ENCODE measurements at places on chromosomes 2 and 18.

- DNase-seq: no peak
Observed at GRCh38 chr2:135839713-135840112, 2.7 kb upstream of the LCT start.

DNA sequence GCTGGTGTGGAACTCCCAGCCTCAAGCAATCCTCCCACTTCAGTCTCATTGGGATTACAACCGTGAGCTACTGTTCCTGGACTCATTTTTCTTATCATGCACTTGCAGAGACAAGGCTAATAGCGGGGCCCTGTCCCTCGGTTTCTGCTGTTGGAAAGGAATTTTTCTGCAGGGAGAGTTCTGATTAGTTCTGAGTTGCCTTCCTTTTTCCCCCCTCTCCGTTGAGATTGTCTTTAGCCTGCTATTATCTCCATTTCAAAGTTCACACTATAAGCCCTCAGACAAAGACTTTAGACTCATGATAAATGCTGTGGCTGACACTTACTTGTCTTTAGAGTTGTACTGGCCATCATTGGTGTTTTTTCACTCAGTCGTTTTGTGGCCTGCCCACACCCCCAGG is 97.2 kb downstream of the NCOA1 start:
- DNase-seq: no peak

GRCh38 chr18:34207344-34207851 is 17.3 kb downstream of the NOL4 start:
- no peak for DNase-seq

DNA sequence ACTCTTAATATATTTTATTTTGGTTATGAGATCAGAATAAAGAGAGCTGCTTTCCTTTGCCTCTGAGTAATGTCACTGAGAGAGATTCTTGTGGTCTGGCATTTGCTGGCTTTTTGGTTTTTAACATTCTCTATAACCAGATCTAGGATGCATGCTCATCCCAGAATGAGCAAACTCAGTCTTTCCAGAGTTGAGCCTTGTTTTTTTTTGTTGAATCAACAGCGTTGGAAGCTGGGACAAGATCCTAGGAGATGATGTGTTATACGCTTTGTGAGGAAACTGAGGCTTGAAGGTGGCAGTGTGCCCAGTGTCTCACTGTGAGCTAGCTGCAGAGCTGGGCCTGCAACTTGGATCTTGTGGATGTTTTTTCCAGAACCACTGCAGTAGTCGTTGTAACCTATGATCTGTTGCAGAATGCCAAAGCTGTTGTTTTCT is 19.5 kb downstream of the MYO1B start:
- no peak for DNase-seq

DNA sequence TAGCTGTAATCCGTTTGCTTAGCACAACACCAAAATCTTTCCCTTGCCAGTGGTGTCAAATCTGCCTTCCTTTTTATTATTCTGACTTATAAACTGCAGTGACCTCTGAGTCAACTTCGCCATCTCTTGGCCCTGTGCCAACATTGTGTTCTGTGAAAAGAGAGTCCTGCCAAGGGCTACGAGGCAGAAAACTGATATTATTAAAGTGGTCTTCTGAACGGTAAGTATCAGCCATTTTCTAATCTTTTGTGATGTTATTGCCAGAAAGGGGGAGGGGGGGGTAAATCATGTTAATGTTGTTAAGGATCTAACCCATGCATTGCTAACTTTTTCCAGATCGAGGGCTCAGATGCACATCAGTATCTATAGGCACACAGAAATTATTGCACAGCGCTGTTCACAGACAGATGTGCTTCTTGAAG is 121.5 kb upstream of the LTBP1 start:
- peak; percentile 85 for DNase-seq

- DNase-seq: no peak
Observed at GRCh38 chr2:164495491-164496223, 125.6 kb downstream of the GRB14 start.

GRCh38 chr2:143802242-143802641 is 673.0 kb downstream of the ARHGAP15 start:
- DNase-seq: no peak

- DNase-seq: no peak
Observed at GRCh38 chr18:48623468-48624235, 84.8 kb downstream of the CTIF start.

- DNase-seq: no peak
Observed at GRCh38 chr2:32182667-32183066, 17.0 kb downstream of the SLC30A6 start.

DNA sequence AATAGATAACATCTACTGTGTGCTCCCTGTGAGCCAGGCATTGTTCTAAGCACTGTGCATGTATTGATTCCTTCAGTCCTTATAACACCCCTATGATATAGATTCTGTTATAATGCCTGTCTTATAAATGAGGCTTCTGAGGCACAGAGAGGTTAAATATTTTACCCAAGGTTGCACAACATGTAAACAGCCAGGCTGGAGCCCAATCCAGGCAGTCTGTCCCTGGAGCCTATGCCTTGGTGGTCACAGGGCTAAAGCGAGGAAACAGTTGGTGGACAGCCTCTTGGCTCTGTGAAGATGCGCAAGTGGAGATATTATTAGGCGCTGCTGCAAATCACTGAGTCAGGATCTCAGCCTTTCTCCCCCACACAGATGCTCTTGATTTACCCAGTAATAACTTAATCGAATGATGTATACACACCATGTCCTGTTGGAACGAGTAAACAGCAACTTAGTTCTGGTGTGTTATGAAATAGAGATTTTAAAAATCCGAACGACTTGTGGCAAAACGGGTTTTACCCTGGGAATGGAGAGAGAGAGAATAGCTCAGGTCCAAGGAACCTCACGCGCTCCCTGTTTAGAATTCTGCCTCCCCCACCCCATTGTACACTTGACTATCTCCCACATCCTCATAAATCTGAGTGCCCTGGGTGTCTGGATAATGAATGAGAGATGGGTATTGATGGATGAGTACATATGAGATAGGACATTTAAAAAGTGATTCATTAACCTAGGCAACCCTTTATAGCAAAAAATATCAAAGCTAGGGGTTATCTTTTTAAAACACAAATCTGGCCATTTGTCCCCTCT is 231.9 kb downstream of the BCL2 start:
- no peak for DNase-seq

DNA sequence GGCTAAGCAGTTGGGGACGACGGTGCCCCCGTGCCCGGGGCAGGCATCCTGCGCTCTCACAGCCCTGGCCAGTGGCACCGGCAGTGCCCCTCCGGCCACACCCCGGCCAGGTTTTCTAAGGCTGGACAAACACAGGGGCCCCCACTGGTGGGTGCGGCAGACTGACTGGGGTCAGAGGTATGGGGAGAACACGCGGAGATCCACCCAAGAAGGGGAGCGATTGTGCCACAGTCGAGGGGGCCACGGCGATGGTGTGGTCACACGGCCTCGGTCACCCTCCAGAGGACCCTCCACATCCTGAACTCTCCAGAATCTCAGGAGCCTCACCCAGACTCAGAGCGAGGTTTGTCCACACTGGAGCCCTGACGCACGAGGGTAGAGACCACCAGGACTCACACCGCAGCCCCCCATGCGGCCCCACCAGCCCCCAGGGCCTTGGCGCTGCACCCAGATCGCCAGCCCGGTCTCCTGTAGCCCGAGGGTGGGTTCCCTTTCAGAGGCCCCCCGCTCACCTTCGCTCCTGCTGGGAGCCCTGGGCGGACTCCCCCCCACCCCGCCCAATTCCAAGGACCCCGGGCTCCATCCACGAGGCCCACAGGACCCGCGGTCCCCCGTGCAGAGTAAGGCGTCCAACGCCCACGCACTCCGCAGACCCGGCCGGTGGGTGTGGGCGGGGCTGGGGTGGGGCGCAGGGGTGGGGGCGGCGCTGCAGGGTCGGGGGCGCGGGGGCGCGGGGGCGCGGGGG is 15.2 kb downstream of the PDCD1 start:
- DNase-seq: no peak

DNA sequence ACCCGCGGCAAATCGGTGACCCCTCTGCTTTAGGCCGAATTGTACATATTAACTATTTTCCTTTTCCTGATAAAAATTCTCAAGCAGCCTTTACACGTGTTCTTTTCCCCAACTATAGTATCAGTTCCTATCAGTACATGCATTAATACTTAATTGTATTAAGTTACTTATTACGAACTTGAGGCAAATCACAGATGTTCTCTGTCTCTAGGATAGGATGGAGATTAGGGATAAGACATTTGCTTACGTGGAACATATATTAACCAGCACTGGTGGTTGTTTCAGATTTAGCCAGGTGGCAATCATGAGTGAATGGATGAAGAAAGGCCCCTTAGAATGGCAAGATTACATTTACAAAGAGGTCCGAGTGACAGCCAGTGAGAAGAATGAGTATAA is 675 bp downstream of the GEMIN6 start:
- DNase-seq: no peak

GRCh38 chr2:143779021-143779420 is 649.8 kb downstream of the ARHGAP15 start:
- no peak for DNase-seq

- DNase-seq: no peak
Observed at GRCh38 chr2:181117206-181117925, 137.0 kb downstream of the UBE2E3 start.

GRCh38 chr18:49691177-49691608 is 122.1 kb downstream of the ACAA2 start:
- DNase-seq: no peak

DNA sequence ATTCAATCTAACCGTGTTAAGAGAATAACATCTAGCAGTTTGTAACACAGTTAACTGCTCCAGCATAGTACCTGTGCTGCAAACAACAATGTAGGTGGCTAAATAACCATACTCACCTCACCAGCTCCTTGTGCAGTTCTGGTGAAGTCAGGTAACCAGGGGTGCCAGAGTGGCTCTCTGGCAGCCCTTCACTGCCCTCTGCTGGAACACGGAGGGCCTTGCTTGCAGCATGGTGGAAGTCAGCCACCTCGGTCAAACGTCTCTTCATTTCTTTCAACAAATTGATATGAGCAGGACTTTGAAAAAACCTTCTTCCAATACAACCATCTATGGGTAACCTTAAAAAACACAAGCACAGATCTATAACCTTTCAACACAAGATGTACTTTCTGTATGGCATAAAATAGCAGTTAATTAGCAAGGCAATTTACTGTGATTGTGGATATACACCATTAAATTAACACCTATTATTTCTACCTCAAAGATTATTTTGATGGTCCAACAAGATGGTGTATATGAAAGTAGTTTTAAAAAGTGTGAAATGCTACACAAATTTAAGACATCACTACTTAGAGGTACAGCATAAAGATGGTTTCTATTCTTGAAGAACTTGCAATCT is 56.6 kb downstream of the EPG5 start:
- no peak for DNase-seq

DNA sequence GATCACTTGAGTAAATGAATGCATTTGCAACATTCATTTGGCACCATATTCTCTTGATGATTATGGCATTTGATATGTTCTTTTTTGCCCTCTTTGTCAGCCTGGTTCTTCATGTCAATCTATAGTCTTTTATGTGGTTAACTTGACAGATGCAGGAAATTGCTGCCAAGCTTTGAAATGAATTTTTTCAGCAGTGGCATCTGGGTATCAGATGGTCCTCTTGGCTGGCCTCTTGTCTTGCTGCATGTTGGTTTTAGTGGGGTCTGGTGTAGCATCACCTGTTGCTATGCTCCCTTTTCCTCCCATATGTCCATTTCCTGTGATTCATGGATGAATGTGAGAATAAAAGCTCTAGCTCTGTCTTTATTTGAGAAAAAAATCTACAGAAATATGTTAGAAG is 119.9 kb downstream of the DPP4 start:
- no peak for DNase-seq

DNA sequence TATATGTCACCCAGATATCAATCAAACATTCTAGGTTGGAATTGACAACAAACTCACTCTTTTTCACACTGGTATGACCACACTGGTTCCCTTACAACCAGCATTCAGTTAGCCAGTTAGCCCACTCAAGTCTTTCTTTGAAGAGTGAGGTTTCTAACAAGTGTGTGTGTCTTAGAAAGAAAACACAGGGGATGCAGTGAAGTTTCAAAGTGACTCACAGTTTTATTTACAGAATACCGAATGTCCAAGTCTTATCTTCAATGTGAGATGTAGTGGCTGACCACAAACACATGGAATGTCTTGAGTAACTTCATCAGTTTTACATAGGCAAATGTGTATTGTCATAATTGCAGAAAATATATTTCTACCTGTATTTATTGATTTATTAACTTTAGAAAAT is 274.7 kb upstream of the HNMT start:
- DNase-seq: no peak

DNA sequence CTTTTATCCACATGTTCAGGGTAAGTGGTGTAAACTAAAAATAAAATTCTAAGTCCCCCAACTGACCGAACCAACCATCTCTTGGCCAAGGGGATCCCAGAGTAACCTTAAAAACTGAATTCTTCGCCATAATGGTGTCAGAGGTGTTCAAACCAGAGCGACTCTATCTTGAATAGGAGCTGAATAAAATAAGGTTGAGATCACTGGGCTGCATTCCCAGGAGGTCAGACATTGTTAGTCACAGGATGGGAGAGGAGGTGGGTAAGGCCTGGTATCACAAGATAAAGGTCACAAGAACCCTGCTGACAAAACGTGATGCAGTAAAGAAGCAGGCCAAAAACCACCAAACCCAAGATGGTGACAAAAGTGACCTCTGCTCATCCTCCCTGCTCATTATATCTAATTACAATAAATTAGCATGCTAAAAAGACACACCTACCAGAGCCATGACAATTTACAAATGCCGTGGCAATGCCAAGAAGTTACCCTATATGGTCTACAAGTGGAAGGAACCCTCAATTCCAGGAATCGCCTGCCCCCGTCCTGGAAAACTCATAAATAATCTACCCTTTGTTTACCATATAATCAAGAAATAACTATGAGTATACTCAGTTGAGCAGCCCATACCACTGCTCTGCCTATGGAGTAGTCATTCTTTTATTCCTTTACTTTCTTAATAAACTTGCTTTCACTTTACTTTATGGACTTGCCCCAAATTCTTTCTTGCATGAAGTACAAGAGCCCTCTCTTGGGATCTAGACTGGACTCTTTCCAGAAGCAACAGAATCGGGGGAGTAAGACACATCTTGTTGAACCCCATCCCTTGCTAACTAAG is 302.4 kb downstream of the STK39 start:
- no peak for DNase-seq

DNA sequence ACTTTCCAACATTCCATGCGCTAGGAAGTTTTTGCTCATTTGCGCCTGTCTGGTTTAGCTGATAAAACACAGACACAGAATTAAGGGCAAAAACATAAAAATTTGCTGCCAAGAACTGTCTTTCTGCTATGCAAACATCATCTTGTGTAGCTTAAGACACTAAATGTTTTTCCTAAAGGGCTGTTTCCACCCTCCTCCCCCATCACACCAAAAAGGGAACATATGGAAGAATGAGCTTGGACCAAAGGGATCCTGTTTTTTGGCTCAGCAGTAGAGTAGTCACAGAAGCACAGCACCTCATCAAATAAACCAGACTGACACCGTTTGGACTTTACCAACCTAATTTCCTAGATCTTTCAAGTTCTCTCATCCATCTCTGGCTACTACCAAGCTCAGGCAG is 210.1 kb downstream of the ZNF521 start:
- DNase-seq: no peak

- no peak for DNase-seq
Observed at GRCh38 chr18:67864677-67865340, 348.3 kb upstream of the DSEL start.

- DNase-seq: no peak
Observed at GRCh38 chr2:95012881-95013550, 12.5 kb upstream of the MAL start.

GRCh38 chr2:224799691-224800090 is 83.5 kb upstream of the CCDC195 start:
- no peak for DNase-seq

GRCh38 chr2:26541401-26542193 is 63.7 kb upstream of the OTOF start:
- no peak for DNase-seq

GRCh38 chr18:56747032-56747658 is 96.0 kb downstream of the WDR7 start:
- no peak for DNase-seq
